ENCODE measurements at places on chromosomes 4 and X.

DNA sequence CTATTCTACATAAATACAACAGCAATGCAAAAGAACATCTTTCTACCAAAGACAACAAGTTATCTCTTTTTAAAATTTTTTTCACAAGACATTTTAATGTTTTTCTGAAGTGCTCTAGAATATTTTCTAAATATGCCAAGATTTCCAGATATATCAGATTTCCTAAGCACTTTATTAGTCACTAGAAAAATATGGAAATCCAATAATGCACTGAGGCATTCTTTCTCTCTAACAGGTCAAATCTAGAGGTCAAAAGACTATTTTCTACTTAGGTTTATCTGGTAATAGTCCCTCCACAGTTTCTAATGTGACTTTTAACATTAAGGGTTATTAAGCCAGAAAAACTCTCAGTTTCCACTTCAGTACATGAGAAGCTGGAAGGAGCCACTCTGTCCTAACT lies 1041.2 kb upstream of the INTU start:
- DNase-seq = no peak

- DNase-seq = no peak
These were observed 1865.5 kb upstream of the TENM3 start for GRCh38 chr4:180377741-180378140.

- no peak for DNase-seq
These were observed 5.9 kb upstream of the GRPEL1 start for GRCh38 chr4:7073526-7074390.

DNA sequence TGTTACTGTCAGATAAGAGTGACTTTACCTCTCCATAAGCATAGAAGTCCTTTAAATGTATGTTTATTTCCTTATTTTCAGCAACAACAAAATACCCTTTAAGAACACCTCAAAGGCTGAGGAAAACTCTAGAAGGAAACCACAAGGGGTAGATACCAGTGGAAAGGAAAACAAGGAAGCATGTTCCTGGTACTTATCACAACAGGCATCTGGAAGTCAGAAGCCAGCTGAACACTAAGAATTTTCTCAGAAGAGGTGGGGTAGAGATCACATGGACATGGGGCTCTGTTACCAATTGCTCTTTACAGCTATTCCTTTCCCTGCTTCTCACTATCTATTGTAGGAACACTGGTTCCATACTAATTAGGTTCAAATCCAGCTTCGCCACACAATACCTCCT lies 51.5 kb upstream of the BEND2 start:
- no peak for DNase-seq

DNA sequence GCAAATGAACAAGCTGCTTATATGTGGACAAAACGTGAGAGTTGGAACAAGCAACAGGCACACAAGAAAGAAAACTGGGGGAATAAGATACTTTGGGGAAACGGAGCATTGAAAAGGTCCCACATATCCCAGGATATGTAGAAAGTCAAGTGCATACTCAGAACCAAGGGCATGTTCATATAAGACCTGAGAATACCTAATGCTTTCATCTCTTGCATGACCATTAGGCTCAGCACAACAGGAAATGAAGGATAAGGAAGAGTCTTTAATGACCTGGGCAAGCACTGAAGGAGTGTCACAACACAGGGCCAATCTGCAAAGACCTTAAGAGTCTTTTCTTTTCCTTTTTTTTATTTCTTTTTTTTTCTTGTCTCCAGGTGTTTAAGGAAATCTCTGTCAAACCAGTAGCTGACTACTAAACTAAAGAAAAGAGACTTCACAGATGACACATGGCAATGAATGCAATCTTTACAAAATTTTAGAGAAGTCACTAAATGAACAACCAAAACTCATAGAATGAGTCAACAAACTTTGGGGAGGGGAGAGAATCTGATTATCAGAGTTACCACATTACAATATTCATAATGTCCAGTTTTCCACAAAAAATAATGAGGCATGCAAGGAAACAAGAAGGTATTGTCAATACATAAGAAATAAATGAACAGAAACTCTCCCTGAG lies 67.9 kb upstream of the STK26 start:
- no peak for DNase-seq

DNA sequence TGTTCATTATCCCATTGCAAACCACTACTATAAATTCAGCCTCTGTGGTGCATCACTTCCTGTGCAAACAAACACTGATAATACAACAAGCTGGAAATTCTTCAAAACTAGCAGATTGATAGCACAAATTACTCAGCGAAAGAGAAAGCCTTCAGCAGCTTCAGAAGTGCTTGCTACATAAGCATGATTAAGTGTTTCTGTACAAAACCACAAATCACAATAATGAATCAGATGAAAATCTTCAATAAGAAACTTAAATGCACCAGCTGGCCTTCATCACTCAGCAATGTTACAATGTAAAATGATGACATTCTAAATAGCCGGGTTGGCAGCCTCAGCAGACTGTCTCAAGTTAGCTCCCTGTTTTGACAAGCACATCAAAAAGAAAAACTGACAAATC lies 262.2 kb downstream of the SPOCK3 start:
- DNase-seq = no peak

- no peak for DNase-seq
These were observed 51.7 kb upstream of the MMAA start for GRCh38 chr4:145567516-145567915.

- no peak for DNase-seq
These were observed 17.4 kb upstream of the PDCL2 start for GRCh38 chr4:55609393-55609866.

GRCh38 chr4:81472281-81473182 lies 825 bp upstream of the RASGEF1B start:
- DNase-seq = no peak

DNA sequence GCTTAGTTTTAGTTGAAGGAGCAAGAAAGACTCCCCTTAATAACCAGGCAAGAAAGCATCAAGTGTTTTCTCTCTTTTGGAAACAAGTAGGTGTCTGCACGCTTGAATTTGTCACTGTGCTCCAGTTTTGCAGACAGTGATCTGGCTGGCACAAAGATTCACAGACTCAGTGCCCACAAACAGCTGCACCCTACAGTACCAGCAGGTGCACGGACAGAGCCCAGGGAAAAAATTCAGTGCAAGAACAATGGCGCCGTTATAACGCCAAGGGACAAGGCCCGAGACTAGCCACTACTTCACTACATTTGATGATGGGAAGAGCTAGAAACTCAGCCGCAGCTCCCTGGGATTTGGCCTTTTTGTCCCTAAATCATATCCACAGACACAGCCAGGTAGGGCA lies 56.0 kb downstream of the ZNF827 start:
- no peak for DNase-seq

DNA sequence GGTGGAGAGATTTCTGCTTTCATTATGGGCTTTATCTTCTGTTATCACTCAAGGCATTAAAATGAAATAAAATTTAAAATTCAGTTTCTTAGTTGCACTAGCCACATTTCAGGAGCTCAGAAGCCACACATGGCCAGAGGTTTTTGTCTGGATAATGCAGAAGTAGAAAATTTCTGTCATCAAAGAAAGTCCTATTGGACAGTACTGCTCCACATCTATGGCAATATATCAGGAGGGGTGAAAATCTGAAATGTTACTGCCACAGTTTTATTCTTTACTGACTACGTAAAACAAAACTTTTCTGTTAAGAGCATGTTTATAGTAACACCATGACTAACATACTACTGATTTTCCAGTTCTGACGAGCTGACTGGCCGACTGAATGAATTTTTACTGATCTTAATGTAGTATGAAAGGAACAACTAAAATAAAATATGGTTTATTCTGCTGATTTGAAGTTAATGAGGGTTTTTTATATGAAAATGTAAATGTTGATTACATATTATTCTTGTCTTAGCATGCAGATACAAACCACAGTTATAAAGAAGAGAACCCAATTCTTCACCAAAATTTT lies 264.0 kb upstream of the HAND2 start:
- DNase-seq = no peak

- no peak for DNase-seq
These were observed 896.1 kb downstream of the CENPC start for GRCh38 chr4:66649236-66649635.

DNA sequence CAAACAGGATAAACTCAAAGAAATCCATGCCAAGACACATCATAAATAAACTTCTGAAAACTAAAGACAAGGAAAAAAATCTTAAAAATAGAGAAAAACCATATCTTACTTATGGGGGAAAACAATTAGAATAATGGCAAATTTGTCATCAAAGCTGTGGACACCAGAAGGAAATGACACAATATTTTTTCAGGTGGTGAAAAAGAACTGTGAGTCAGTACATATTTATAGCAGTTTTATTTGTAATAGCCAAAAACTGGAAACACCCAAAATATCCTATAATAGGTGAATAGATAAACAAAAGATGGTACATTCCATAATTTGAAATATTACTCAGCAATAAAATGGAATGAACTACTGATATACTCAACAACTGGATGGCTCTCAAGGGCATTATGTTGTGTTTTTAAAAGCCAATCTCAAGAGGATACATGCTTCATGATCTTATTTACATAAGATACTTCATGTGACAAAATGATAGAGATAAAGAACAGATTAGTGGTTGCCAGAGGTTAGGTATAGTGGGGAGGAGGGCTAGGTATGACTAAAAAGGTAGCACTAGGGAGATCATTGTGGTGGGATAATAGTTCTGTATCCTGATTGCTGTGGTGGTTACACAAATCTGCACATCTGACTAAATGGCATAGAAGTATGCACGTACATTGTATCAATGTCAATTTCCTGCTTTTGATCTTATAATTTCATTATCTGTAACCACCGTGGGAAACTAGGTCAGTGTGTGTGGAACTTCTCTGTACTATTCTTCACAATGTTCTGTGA lies 191.9 kb downstream of the PPP1R2C start:
- no peak for DNase-seq

DNA sequence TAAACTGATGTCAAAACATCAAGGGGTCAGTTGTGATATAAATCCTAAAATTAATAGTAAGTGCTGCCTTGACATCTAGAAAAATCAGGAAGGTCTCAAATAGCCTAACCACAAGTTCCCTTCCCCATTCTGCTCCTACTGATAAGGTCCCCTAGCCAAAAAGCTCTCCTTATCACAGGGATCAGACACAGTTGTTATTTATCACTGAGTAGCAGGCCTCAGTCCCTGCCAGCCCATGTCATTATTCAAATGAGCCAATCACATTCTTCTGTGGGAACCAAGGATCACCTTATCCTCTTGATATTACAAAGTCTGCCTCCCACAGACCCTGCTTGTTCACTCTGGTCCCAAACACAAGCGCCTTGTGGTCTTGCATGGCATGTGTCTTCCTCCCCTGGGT lies 23.3 kb upstream of the TMEM255A start:
- no peak for DNase-seq

GRCh38 chr4:109174224-109174953 lies 128.1 kb downstream of the COL25A1 start:
- no peak for DNase-seq

DNA sequence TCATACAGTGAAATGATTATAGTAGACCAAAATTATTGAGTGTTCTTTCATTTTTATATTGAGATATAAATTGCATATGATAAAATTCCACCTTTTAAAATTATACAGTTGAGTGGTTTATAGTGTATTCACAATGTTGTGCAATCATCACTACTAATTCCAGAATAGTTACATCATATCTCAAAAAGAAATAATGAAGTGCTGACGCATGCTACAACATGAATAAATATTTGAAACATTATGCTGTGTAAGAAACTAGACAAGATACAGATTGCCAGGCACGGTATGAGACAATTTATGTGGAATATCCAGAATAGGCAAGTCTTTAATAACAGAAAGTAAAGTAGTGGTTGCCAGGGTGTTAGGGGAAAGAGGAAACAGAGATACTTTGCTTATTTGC lies 871.7 kb downstream of the FAM133A start:
- DNase-seq = no peak

DNA sequence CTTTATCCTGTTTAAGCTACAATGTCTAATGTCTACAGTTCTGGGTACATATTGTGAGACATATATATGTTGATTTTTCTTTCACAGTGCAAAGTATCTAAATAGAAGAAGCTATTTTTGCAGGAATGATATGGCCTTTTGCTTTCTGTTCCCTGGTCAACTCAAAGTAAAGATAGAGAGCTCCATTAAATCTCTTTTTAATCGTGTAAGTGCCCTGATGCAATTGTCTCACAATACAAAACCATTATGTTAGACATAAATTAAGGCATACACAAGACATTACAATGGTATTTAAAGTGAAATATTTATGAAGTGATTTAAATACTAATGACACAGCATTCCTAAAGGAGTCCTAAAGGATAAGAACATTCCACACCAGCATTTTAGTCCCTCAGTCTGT lies 1559.7 kb upstream of the AGA start:
- DNase-seq = no peak

GRCh38 chr4:87045659-87046058 lies 110.8 kb downstream of the AFF1 start:
- no peak for DNase-seq

GRCh38 chr4:140108713-140109230 lies 45.2 kb downstream of the MAML3 start:
- no peak for DNase-seq

DNA sequence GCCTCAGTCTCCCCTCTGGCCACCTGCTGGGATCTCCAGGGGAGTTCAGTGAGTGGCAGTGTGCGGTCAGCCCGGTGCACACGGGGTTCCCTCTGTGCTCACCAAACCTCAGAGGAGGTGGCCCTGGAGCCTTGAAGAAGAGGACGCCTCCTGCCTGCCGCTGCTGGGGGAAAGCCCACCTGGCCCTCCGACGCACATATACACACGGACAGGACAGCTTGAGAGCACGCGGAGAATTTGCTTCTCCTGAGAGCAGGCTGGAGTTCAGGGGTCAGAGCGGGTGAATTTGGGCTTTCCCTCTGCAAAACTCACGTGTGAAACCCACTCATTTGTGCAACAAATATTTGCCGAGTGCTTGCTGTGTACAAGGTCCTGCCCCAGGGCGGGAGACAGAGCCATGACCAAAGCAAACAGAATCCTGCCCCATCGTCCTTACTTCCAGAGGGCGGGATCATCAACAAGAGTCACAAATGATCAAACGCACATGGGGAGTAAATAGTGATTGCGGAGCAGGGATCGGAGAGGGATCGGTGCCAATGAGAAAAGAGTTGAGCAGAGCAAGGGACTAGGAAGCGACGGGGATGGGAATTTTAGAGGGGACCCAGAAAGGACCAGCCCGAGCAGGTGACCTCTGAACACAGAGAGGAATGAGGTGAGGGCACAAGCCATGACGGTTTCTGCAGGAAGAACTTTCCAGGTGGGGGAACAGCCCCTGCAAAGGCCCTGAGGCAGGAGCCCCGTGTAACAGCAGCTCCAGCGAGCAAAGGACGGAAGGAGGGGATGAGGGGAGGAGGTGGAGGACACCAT lies 17.6 kb downstream of the BLOC1S4 start:
- no peak for DNase-seq

GRCh38 chr4:4870576-4871241 lies 11.2 kb downstream of the MSX1 start:
- DNase-seq = no peak

DNA sequence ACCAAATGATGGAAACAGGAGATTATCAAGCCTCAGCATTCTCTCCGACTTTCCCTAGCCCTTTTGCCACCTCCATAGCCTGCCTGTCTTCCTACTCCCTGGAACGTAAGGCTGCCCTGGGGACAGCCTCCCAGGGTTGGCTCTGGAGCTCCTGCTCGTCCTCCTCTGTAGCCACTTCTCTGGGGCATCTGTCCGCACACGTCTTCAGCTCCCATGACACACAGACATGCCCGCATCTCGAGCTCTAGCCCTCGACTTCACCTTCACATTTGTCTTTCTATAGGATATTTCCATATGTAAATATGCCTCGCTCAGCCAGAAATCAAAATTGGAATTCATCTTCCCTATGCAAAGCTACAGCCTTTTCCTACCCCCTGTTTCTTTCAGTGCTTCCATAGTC lies 67.7 kb downstream of the TSC22D3 start:
- DNase-seq = no peak
